ENCODE measurements at places on chromosomes 5 and 9.

DNA sequence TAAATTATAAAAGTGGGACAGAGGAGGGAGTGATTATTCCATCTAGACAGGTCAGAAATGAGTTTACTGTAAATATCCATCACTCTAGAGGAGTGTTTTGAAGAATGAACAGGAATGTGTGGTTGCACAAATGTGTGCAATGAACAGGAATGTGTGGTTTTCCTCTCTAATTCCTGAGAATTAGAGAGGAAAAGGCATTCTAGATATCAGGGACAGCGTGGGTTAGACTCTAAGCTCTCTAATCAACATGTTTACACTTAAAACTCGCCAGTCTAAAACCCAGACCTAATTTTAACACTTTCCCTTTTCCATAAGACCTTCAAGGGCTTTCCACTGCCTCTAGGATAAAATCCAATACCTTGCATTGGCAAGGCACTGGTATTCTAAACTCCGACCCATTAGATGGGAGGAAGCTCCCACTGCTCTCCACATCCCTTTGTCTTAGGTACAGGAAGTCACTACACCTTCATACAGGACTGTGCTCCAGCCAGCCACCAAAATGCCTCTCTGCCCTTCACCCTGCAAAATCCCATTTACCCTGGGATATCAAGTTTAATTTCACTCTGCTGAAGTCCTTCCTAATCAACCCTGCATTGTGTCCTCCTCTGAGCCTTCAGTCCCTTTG lies 67.9 kb downstream of the NFIB start:
- DNase-seq, result no peak

DNA sequence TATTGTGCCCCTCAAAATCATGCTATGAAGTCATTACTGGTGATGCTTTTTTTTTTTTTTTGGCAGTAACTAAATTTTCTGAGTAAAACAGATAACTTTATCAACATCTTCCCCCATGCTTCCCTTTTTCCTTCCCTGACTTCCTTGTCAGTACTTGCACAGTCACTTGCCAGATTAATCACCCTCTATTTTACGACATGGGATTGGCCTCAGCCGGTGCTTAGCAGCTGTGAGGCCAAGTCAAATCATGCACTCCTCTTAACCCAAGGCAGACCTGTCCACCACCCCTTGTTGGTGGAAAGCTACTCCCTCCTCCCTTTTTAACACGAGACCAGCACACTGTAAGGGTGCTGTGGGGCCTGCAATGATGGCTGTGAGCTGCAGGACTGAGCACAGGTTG lies 118.0 kb upstream of the OTULINL start:
- peak; percentile 57 for DNase-seq

DNA sequence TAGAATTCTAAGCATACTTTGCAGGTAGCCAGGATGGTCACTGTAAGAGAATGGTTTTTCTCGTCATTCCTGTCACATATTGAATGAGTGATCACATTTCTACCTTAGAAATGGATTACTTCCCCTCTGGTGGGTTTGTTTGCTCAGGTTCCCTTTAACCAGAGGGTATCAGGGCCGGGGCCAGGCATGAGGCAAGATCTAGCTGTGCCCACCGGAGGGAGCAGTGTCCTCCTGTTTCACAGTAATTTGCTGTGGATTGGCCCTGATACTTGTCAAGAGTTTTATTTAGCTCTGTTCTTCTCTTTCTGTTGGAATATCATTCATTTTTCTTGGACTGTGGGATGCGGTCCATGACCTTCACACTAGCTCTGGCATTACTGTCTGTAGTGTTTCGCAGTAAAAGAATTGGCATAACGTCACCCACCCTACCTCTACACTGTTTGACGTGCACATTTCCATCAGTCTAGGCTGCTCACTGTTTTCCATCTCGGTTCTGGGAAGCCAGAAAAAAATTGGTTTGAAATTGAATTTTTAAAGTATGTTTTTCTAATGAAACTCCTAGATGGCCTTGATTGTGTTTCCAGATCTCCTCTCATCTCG lies 42.4 kb upstream of the ZBED3 start:
- DNase-seq, result peak; percentile 61

GRCh38 chr9:20781092-20781491 lies 97.0 kb downstream of the FOCAD start:
- DNase-seq, result peak; percentile 77

- DNase-seq, result no peak
Observed at GRCh38 chr9:94937214-94937903, 210.9 kb downstream of the AOPEP start.

GRCh38 chr5:146291421-146292074 lies 47.1 kb upstream of the POU4F3 start:
- peak; percentile 66 for DNase-seq

DNA sequence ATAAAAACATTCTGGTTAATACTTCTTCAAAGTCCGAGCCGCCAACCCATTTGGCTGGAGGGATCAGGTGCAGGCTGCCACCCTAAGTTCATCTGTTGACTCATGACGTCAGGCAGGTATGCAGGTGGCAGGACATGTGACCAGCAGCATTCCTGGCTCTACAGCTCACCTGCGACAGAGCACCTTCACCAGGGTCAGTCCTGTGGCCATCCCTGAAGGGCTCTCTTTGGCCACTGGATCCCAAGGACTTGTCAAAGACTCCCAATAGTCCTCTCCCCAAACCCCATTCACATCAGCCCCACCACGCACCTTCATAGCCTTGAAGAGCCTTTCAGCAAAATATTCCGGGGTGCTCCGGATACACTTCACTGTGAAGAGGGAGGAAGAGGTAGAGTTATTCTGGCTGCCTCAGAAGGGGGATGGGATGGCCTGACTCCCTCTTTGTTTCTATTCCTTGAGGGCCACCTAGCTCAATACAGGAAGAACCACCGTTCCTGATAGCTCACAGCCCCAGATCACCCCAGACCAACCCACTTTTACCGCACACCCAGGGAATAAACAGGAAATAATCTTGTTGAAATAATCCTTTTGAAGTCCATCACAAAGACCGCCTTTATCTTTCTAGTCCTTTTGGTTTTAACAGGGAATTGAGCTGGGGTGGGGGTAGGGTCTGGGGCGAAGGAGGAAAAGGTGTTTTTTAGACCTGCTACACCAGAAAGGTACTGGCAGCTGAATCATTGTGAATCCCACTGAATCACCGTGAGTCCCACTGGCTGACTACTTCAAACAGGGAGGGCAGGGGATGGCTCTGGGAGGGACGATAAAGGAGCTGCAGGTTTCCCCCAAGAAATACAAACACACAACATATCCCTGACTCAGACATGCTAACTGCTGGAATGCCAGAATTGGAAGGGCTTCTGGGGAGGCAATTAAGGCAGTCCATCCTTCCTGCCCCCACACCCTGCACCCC lies 26.4 kb downstream of the ANXA6 start:
- peak; percentile 7 for DNase-seq

DNA sequence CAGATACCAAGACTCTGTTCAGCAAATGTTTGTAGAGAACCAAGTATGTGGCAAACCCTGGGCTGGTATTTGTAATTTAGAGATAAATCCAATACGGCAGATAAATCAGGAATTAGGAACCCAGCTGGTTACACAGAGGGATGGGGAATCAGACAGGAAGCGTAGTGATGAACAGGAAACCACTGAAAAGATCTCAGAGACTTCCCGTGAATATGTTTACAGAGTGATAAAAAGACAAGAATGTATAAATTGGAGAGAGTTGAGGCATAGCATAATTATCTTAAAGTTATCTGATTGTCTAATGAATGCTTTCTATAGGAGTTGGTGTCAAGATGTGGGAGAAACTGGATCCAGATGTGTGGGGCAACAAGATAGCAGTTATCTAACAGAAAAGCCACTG lies 246.6 kb upstream of the SMARCA2 start:
- no peak for DNase-seq

- DNase-seq, result no peak
Observed at GRCh38 chr9:3446313-3446712, 79.5 kb downstream of the RFX3 start.

Data from NCI-H82 (cell line).